Uterus (tissue), 4 donors: ENCODE measurements at places on chromosomes 11 and 22.

DNA sequence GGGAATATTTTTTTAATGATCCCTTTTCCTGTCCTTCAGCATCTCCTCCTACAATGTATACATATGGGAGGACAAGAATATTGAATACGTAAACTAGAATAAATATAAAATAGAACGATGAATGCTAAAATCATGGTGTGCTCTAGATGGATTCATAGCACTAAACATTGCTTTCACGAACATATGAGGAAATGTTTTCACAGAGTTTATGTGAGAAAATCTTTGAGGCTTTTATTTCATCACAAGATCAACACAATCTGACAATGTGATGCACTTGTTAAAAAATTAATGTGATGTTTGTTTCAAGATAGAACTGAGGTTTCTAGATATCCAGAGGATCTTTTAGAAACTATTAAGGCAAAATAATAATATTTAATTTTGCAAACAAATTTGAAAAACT lies 3.0 kb downstream of the CARD16 start:
- no peak for DNase-seq

DNA sequence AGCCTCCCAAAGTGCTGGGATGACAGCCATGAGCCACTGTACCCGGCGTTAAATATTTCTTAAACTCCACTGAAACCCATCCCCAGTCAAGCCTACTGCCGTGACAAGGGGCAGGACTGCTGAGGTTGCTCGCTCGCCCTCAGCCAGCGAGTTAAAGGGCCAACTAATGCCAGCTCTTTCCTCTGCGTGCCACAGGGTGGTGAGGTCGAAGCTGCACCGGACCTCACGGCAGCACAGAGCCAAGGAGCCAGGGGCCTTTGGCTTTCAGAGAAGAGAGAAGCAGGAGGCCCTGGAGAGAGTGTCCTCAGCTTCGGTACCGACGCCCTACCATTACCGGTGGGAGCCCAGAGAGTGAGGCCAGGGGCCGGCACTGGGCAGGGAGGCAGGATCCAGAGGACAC lies 12.8 kb downstream of the ARFGAP2 start:
- no peak for DNase-seq

DNA sequence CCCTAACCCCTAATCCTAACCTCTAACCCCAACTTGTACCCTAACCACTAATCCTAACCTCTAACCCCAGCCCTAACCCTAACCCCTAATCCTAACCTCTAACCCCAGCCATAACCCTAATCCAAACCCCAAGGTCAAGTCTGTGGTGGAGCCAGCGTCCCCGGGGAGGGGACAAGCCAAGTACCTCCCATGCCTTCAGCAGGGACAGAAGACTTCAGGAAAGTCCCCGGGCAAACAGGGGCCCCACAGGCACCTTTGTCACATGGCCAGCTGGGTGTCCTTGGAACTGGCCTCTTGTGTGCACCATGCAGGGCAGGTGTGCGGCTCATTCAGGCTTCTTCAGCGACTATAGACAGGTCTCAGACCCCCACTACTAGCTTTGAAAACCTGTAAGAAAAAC lies 555.8 kb downstream of the BRD1 start:
- no peak for DNase-seq

- no peak for DNase-seq
Observed at GRCh38 chr11:115652094-115652493, 147.9 kb upstream of the CADM1 start.

DNA sequence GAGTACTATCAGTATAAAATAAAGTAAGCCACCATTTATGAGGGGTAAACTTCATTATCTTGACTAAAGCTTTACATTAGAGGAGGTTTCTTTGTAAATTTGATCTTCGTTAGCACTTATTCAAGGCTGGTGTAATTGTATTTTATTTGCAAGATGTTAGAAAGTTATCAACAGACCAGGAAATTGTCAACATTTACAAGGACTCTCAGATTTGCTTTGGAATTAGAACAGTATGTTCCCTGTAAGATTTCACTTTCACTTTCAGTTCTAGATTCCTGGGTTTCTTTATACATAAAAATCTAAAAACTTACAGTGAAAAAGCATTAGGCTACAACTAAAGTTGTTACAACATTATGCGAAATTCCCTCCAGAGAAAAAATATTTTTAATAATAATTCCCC lies 4.6 kb upstream of the BIRC3 start:
- no peak for DNase-seq

DNA sequence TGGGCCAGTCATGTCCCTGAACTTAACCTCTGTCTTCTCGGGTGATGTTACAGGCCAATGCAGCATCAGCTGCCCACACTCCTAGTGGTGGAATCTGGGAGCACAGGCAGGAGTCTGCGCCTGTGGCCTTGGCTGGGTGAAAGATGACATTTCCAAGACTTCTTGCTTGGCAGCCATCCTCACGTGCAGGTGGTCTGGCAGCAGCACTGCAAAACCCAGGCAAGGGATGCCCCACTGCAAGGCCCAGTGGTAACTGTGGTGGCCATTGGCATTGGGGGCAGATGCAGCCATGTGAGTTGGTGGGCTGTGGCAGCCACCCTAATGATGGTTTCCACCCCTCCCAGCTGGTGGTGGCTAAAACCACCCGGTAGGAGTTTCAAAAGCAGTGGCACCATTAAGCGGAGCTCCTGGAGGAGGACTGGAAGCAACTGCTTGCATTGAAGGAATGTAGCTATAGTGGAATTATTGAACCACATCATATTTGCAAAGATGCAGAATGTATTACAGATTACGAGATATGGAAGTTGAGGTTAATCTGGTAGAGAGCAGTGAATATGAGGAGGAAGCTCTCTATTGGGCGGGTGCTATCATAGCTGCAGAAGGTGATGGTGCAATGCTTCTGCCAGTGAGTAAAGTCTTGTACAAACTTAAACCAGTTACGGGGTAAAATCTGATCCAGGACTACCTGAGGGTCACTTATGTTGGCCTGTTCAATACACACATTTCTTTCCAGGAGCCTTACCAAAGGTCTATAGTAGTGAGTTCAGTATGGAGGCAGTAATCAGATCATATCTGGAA lies 120.7 kb upstream of the TOP3B start:
- no peak for DNase-seq

DNA sequence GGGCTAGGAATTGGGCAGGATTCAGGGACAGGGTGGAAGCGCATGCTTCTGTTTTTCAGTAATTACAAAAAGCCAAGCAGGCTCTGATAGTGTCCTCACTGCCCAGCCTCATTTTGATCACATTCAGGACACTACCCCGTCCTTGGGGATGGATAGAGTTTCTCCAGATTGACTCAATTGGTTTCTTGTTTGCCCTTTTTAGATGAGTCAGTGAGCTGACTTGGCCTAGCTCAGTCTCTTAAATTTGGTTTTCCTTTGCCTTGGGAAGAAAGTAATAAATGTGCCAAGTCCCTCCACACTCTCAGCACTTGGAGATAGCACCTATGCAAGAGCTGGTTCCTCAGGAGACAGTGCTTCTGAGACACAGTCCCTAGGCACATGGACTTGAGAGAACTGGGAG lies 25.5 kb downstream of the DKK3 start:
- no peak for DNase-seq

DNA sequence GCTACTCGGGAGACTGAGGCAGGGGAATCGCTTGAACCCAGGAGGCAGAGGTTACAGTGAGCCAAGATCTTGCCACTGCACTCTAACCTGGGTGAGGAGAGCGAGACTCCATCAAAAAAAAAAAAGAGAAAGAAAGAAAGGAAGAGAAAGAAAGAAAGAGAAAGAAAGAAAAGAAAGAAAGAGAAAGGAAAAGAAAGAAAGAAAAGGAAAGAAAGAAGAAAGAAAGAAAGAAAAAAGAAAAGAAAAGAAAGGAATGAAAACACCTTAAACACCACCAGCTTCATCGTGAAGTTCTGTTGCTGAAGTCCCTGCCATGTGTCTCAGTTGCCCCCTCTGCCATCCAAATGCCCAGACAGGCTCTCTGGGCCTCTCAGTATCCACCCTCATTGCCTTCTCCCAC lies 9.9 kb upstream of the CXCR5 start:
- DNase-seq = no peak

DNA sequence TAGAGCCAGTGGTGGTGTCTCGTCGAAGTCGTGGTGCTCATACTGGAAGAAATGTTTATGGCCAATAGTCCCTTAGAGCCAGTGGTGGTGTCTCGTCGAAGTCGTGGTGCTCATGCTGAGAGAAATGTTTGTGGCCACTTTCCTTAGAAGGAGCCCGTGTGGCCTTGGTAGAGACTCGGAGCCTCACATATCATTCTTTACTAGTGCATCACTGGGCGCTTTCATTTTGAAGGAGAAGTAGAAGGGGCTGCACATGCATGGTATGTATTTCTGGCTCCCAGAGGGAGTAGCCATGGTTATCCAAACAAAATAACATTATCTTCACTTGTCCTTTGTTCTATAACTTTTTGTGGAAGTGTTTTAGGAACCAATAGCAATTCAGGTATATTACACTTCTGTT lies 69.5 kb downstream of the JAM3 start:
- no peak for DNase-seq

- peak; percentile 86 for DNase-seq
Observed at GRCh38 chr11:57335343-57336110, at the start of gene SSRP1. TSS of gene SSRP1 (minus strand) at chr11:57335892. CDS start at chr11:57335121, 771 bp downstream.

DNA sequence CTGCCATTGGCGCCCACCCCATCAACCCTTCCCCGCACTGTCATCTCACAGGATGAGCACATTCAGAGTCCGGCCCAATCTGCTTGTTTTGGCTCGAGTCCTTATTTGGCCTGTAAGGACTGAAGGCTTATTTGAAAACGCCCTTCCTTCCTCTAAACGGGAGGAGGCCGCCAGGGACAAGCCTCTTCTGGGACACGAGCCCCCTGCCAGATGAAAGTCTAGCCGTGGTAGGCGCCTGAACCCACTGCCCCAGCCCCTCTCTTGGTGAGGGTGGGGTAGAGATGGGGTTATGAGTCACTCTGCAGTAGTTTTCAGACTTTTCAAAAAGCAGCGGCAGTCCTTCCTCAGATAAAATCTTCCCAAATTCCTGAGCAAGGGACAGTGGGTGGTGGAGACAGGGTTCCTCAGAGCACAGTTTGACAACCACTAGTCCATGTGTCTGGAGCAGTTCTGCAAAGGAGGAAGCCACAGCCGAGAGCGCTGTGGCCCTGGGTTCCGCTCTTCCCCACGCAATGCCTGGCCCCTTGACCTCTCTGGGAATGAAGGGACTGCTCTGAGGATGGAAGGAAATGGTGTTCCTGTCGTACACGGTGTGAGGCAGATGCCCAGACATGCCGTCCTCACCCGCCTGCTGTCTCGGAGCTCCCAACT lies 57.0 kb downstream of the MYH9 start:
- peak; percentile 69 for DNase-seq

DNA sequence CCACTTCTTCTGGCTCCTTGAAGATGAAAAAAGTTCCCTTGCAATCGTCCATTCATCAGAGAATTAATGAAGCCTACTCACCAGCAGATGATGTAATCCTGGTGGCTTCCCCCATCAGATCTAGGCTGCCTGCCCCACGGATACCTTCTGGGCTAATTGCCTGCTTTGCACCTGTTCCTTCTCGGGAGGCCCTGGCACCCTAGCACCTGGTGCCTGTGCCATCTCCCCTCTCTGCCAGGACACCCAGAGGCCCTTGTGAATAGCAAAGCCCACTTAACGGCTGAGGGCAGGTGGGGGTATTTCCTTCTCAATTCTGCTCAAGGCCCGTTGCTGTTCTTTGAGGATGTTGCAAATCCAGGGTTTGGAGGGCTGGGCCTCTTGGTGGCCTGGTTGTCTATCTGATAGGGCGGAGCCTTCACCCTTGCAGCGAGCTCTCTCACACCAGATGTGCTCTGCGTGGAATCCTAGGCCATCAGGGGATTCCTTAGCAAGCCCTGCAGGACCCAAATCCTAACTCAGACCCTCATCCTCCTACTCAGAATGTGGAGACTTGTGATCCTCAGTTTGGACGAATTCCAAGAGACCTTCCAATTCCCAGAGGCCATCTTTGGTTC lies at the start of gene LMO2:
TSS of gene LMO2 (minus strand) at position 363 of the 614 bp plus-strand sequence. CDS start 22,360 bp downstream, outside the sequence.
- DNase-seq = no peak

DNA sequence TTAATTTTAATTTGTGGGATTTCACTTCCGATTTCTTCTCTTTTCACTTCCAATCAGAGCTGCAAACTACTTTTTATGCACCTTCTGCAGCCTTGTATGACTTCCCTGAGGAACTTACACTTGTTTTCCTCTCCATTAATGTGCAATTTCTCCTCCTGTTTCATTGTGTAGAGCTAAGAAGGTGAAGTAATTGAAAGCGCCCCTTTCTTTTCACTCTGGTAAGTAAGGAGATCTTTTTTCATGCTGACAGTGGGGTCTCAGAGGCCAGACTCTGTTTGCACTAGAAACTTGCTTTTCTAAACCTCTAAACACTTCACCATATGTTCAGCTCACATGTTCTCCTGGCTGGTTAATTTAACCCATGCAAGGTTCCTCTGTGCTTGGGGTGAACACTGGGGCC lies 117.0 kb downstream of the FANCF start:
- no peak for DNase-seq
